ENCODE measurements at places on chromosomes 6 and 20.

DNA sequence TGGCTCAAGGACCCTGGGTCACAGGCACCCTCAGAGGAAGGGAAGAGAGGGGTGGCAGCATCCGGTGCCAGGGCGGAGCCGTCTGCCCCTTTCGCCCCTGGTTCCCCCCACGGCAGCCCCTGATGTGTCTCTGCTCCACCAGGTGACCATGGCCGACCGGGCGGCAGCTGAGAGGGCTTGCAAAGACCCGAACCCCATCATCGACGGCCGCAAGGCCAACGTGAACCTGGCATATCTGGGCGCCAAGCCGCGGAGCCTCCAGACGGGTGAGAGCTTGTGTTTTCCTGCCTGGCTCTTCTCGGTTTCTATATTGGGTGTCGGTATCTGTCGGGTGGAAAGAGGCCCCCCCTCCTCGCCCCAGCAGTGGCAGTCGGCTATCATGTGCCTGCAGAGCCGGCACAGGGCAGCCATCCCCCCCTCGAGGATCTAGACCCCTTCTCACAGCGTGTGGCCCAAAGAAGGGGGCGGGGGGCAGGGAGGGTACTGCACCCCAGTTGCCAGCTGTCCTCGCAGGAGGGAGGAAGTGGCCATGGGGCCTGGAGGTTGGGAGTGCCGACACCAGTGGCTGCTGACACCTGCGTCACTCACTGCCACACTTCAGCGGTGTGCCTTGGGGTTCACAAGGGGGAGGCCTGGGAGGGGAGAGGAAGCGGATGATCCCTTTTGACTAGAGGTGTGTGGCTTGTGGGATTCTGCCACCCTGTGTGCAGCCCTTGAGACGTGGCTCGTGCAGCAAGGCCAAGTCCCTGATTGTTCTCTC, 1.5 kb downstream of the RBM38 start:
- DNase-seq, result no peak

GRCh38 chr6:149050160-149050559, 267.4 kb upstream of the TAB2 start:
- no peak for DNase-seq

- no peak for DNase-seq
These were observed 36.7 kb downstream of the HIVEP2 start for GRCh38 chr6:142908235-142908634.

DNA sequence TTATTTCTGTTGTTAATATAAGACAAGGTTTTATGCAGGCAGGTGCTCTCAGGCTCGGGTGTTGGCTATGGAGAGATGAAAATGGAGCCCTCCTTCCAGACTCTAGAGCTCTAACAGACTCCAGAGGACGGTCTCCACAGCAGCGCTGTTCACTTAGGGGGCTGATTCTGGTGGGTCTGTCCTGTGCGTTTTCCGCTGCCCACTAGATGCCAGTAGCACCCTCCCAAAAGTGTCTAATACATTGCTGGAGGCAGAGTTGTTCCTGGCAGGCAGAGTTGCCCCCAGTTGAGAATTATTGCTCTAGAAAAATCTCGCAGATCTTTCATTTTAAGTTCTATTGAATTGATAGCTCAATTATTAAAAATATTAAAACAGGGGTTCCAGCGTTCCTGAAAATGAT, 109.9 kb downstream of the MAP3K4 start:
- DNase-seq, result no peak

DNA sequence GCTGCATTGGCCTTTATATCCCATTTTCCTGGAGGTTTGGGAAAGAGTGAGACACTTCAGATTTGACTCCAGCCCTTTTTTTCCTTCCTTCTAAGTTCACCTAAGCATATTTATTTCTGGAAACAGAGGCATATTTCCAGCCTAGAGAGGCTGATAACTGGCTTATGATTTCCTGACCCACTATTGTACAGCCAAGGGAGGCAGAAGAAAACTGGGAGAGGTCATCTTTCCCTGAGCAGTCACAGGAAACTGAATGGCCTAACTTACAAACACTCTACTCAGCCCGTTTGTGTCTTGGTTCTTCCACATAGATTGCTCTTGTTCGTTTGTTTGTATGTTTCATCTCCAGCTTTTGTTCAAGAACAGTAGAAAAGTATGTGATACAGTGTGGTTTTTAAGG, 64.2 kb upstream of the LTV1 start:
- no peak for DNase-seq

DNA sequence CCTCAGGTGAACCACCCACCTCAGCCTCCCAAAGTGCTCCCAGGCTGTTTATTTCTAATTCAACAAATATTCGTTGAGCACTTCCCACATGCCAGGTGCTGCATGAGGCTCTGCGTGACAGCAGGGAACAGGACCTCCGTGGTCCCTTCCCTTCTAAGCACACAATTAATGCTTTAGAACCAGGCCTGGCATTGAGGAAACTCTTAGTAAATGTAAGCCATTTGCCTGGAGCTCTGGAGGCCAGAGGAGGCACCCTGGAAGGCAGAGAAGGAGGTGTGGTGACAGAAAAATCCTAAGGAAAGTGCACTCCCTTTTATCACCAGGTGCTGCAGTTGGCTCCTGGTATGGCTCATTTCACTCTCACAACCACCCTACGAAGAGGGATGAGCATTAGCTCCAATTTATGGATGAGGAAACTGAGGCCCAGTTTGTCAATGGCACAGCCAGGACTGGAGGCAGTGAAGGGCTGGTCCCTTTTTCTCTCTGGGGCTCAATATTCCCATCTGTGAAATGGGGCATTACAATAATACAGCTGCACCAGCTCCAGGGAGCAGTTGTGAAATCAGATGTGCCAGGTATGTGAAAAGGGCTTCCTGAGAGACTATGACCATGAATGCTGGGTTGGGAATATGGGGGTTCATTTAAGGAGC, 8.1 kb upstream of the ID1 start:
- no peak for DNase-seq

DNA sequence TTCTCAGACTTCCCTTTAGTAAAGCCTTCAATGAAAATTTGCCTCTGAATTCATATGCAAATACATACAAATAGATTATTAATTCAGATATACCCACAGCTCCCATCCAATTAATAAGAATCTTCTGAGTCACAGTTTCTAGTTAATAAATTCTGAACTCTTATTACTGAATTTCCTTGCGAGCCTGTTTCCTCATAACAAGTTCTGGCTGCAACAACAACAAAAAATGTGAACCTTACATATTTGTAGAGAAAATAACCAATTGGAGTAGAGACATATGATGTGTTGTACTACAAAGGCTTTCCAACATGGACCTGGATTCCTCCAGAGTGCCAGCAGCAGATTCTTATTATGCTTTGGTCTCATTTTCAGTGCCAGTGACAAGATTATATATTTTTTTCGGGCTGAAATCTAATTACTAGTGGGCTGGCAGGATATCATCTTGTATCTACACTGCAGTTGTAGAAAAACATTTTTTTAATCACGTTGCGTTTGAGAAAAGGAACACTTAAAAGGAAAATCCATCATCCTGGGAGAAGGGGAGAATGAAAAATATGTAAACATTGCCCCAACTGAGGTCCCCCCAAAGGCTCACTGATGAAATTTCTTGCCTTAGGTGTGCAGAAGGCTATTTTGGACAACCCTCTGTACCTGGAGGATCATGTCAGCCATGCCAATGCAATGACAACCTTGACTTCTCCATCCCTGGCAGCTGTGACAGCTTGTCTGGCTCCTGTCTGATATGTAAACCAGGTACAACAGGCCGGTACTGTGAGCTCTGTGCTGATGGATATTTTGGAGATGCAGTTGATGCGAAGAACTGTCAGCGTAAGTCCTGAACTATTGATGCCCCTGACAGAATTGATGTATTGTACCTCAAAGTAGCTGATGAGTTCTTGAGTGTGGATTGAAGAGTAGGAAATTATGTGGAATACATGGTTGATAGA, 404.6 kb downstream of the LAMA2 start:
- no peak for DNase-seq

Data from AG04449 (cell line).